NCI-H146 (cell line): ENCODE measurements at places on chromosomes 6 and 20.
A peak's percentile ranks its signal among the peaks of the same experiment; 100 is the strongest.

GRCh38 chr6:56642366-56643261 lies at the start of gene DST:
Gene DST, minus strand, starts transcription at chr6:56642889.
- DNase-seq = peak; percentile 11

DNA sequence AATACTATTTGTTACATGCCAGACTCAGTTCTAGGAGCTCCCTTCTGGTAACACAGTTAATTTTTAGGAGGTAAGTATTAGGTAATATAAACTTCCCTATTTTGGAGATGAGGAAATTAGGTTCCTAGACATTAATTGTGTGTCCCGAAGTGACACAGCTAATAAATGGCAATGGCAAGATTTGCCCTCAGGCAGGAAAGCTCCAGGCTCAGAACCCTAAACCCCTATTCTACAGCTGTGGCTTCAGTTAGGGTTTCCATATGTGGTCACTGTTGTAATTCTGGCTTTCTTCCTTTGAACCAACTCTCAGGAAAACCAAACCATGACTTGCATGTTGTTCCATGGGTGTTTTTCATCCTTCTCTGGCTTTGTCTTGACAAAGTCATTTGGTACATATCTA lies 188.2 kb downstream of the PLCB1 start:
- no peak for DNase-seq

GRCh38 chr20:6122873-6123648 lies at the start of gene FERMT1:
Gene FERMT1, minus strand, starts transcription at chr20:6123030. Its CDS starts 3,476 bp downstream, at chr20:6119554.
- DNase-seq = peak; percentile 95

DNA sequence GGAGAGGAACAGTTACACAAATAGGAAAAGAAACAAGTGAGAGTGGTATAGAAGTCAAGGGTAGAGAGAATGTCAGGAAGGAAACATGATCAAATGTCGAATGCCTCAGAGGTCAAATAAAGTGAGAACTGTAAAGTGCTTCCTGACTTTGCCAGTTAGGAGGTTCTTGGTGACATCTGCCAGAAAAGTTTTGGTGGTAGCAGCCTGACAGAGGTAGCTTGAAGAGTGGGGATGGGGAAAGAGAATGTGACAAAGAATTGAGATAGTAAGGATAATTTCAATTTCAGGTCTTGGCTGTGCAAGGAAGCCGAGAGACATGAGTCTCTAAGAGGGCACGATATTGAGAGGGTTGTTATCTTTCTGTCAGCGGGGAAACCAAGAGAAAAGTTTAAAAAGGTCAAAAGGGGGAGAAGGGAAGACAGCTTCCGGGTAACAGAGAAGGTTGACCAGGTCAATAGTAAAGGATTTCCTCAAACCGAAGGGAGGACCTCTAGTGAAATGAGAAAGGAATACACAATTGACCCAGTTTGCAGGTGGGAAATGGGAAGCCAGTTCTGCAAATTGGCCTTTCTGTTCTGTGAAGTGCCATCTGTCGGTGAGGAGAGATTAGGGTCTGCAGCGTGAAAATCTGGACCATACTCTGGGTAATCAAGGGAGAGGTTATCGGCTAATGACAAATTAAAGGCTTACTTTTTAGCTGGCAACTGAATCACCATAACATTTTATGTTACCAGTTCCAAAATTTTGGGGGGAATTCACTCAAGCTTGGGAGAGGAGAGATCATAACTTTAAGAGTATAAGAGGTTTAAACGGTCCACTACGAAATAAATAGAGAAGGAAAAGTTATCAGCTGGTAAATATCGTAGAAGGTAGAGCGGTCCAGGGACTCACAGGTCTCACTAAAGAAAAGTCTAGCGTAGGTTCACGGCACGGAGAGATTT lies 973 bp upstream of the BRD2 start:
- DNase-seq = peak; percentile 69

- DNase-seq = peak; percentile 52
Observed at GRCh38 chr20:10795286-10796026, 121.7 kb upstream of the JAG1 start.

- DNase-seq = no peak
Observed at GRCh38 chr20:4064144-4064909, 49.0 kb upstream of the RNF24 start.

DNA sequence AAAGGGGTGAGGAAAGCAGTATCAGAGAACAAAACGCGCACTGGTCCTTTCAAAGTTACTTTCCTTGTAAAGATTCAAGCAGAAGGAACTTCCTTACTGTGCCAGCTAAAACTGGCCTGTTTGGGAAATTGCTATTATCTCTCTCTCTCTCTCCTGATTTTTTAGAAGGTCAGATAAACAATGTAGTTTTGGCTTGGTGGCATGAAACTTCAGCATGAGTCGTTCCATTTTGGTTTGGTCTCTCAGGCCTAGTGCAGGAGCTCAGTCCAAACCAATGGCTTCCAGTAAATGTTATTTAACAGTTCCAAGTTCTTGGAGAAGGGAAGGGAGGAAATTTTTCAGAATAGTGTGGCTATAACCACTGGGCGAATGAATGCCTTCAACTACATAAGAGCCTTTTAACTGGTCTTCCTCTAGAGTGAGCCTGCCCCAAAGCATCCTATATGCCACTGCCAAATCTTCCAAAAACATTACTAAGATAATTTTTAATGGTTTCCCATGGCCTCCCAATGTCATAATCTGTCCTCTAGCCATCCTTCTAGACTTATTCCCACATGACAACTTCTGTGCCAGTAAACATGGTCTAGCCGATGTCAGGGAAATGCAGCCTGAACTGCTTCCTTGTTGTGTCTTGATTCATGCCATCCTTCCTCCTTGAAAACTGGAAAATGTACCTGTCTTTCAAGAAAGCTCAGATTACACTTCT lies 9.1 kb upstream of the SNX9 start:
- no peak for DNase-seq

DNA sequence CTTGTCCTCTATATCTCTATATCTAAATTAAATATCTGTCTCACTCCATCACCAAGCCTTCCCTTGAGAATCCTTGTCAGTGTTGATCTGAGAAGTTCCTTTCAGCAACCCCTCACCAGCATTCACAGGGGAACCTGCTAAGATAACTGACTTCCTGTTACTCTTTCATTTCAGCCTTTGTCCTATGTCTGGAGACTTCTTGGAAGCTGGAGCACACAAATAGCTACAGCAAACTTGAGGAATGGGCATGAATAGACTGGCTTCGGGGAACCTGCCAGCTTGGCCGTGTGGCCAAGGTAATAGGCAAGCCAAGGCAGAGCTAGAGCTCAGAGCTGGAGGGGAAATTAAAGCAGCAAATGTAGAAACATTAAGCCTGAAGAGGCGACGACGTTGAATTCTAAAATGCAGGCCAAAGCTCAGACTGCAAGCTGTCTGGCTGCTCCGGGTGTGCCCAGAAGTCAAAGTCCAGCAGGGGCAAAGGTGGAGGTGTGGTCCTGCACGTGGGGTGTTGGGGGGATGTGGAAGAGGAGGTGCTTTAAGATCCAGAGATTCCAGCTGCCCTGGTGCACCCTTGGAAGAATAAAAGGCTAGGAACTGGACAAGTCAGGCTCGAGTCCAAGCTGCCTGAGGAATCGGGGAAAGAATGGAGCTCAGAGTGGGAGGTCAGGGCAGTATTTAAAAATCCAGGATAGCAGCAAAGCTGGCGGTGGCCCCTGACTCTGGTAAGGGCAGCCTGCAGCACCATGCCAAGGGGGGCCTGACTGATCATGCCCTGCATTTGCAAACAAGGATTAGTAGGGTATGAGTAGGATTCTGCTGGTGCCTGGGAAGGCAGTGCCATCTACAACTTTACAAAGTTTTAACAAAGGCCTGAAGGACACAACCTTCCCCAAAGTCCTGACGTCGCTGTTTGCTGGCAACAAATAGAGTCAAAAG lies 185.0 kb upstream of the SGK1 start:
- no peak for DNase-seq

- DNase-seq = no peak
Observed at GRCh38 chr6:15339081-15339480, 93.2 kb downstream of the JARID2 start.

- peak; percentile 38 for DNase-seq
Observed at GRCh38 chr20:10521836-10522235, 86.7 kb downstream of the SLX4IP start.

DNA sequence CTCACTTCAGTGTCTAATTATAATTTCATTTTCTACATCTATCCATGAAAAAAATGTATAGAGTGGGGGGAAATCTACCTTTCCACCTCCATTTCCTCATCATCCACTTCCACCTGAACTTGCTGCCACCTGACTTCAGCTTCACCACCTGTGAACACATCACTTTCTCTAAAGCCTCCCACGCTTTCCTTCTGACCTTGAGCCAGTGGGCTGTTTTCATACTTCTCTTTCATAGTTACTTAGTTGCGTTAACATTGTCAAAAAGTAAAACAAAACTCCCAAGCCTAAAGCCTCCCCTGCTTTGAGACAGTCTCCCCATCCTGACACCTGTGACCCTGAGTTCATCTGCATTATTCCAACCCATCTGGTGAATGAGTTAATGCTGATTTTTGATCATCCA lies 47.3 kb downstream of the KLHL31 start:
- no peak for DNase-seq

- DNase-seq = no peak
Observed at GRCh38 chr20:36861625-36861874, 14.4 kb upstream of the TLDC2 start.

GRCh38 chr20:24910461-24910860 lies 38.6 kb upstream of the CST7 start:
- peak; percentile 12 for DNase-seq

- DNase-seq = no peak
Observed at GRCh38 chr6:5811997-5812396, 194.7 kb downstream of the NRN1 start.

GRCh38 chr6:33978412-33979150 lies 167.3 kb downstream of the GRM4 start:
- no peak for DNase-seq

- no peak for DNase-seq
Observed at GRCh38 chr6:27966044-27966443, 9.0 kb downstream of the OR2B6 start.

DNA sequence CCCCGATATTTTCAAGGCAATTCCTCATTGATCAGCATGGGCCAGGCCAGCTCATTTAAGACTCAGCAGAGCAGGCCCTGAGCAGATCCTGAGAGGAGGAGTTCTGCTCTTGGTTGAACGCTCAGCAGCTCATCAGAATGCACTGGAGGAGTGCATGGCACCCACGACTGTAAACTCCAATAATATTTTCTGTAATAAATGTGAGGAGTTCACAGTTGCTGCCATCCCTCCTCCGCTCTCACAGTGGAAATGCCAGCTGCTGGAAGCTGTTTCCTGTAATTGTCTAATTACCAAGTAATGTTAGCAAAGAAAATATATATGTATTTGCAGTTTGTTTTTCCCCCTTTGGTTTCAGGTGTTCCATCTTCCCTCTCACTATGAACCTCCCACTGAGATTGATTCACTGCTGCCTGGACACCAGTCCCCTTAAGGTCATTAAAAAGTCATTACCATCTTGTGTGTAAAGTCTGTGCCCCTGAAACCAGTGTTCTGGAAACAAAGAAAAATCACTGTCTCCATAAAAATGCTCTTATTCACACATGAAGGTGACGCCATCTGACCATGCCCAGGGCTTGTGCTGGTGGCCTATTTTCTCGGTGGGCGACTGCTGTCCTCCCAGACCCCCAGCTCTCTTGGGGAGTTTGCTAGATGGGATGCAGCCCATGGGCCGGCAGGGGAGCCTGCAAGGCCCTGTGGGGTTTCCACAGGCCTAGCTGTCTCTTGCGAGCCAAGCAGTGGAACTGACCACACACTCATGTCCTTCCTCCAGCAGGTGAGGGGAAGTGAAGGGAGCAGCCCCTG lies 374.2 kb downstream of the ZFAND3 start:
- peak; percentile 99 for DNase-seq

GRCh38 chr6:99347804-99348203 lies 1.7 kb downstream of the FAXC start:
- DNase-seq = no peak

DNA sequence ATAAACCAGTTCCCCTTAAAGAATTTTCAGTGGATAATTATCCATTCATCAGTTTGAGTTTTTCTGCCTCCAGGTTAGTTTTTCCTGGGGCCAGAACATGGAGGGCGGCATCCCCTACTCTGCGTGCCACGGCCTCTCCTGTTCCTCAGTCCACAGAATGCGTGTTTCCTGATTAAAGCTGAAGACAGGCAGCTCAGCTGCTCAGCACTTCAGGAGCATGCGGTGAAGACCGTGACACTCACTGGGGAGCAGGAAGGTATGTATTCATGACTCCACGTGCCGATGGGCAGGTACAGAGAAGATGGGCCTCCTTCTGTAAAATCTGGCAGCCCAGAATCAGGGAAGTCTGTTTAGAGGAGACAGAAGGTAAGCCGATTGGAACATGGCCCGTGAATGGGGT lies 2.0 kb upstream of the THBS2 start:
- no peak for DNase-seq
